Left hindlimb (tissue), 1 donor: ENCODE measurements at places on chromosomes 5 and 9.

DNA sequence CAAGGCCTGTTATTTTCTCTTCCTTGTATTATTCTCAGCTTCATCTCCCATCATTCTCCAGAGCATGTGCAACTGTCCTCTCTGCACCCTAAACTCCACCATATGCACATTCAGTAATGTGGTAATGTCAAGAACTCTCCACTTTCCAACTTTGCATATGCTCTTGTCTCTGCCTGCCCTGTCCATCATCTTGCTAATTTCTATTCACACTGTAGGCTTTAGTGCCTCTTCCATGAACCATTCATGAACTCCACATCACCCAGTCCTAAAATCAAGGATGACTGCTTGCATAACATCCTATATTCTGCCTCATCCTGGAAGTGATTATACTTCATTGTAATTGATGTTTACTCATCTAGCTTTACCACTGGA, 354.8 kb downstream of the PDE4D start:
- no peak for DNase-seq

GRCh38 chr5:138454121-138454520, 11.2 kb upstream of the EGR1 start:
- DNase-seq = no peak

- DNase-seq = no peak
These were observed 4.2 kb upstream of the NFIL3 start for GRCh38 chr9:91427873-91428272.

DNA sequence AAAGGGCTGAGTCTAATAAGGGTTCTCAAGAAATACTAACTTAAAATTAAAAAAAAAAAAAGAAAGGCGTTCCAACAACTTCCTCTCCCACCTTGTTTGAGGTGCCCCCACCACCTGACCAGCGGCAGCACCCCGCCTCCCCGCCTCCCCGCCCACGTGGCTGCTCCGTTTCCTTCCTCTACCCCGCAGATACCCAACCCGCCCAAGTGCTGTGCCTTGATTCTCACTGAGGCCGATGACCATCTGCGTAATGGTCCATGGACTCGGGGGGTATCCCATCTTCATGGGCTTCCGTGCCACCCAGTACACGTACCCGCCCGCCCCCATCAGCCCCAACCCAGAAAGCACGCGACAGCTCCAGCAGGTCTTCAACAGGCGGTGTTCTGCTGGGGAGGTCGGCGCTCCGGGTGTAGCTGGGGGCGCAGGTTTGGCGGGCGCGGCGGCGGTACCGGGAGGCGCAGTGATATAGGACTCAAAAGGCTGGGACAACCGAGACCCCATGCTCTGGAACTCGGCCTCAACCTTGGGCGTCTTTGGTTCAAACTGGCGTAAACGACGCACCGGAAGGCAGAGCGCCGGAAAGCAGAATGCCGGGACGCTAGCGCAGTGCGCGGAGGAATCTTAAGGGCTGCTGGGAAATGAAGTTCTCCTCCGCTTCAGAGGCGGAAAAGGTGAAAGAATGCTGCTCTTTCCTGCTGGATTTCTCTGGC, at the start of gene DMAC1:
Gene DMAC1 (minus strand): TSS at position 545 of the 710 bp plus-strand sequence. CDS start 44 bp downstream, at position 501.
- peak; percentile 87 for DNase-seq

DNA sequence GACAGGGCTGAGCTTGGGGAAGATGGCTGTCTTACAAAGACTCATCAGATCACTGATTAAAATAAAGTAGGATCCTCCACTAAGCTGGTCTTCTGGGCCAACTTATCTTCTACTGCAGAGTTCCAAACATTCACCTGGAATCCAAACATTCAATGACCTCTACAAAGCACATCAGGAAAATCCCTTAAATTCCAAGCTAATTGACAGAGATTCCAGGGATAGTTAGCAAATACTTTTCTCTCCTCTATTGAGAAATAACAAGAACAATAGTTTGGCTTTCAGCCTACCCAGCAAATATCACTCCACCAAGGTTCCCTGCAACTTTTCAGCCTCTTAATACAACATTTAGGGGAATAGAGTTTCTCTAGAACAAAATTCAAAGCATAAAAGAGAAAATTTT, 140.6 kb upstream of the LIFR start:
- no peak for DNase-seq

DNA sequence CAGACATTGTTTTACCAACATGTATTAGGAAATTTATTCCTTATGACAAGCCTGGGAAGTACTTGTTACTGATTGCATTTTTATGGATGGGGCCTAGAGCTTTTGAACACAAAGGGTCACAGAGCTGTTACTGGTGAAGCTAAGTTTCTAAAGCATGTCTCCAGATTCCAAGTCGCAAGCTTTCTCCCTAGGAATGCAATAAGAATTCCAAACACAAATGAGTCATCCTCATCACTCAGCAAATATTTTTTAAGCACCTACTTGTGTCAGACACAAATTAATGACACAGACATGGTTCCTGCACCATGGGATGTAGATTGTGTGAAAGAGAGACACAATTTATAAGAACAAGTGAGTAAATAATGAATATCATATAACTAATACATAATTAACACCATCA, 11.0 kb upstream of the SH3RF2 start:
- no peak for DNase-seq

- DNase-seq = peak; percentile 73
These were observed at the start of gene SLC22A5 for GRCh38 chr5:132369474-132370180. Gene SLC22A5 (plus strand): TSS chr5:132369710. CDS start chr5:132369973, 263 bp downstream.
